ENCODE measurements at places on chromosomes 5 and 9. TPM values are rescaled to one million over a fixed set of nuclear protein-coding genes. Genes with fewer than 3 reads are reported as not detected.
A peak's percentile ranks its signal among the peaks of the same experiment; 100 is the strongest.

The IL3 gene
- 11.6 TPM for total RNA-seq

The HAPLN1 gene
- not detected for total RNA-seq

The SOWAHA gene
- total RNA-seq = not detected

GRCh38 chr5:102153003-102153759 is 142.9 kb downstream of the SLCO4C1 start:
- H3K27ac ChIP-seq = no peak overlapping the region
- H3K36me3 ChIP-seq = no peaks in the 10 kb centered on the region
- H3K4me3 ChIP-seq = no peak overlapping the region
- peak; percentile 7 for DNase-seq
- H3K27me3 ChIP-seq = no peaks in the 10 kb centered on the region
- no peaks in the 10 kb centered on the region for H3K4me1 ChIP-seq

GRCh38 chr5:37723162-37723961 is 116.5 kb downstream of the GDNF start:
- H3K36me3 ChIP-seq = peaks cover 41% of the 10 kb centered on the region
- H3K27me3 ChIP-seq = no peaks in the 10 kb centered on the region
- peak; percentile 36 for DNase-seq
- peak overlapping the region; percentile 25 for H3K27ac ChIP-seq
- no peak overlapping the region for H3K4me3 ChIP-seq
- H3K4me1 ChIP-seq = peaks cover 34% of the 10 kb centered on the region

DNA sequence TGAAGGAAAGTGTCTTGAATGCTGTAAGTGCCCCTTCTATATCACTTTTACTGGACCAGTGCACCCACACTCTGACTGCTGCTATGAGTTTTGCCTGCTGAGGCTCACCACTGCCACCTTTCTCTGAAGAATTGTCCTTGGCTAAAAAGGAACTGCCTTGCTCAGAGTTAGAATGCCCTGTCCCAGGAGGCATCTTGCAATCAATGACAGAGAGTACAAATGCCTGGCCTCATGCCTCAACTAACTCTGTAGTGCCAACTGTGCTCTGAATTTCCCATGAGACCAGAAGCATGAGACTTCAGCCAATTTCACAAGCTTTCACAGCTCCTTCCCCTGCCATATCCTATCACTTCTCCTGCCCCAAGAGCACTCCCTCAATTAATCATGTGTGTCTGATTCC is 569.7 kb downstream of the ZNF608 start:
- no peaks in the 10 kb centered on the region for H3K4me1 ChIP-seq
- H3K4me3 ChIP-seq = no peak overlapping the region
- no peaks in the 10 kb centered on the region for H3K36me3 ChIP-seq
